IPS-NIHi11 (cell line): ENCODE measurements at places on chromosomes 4 and X.

DNA sequence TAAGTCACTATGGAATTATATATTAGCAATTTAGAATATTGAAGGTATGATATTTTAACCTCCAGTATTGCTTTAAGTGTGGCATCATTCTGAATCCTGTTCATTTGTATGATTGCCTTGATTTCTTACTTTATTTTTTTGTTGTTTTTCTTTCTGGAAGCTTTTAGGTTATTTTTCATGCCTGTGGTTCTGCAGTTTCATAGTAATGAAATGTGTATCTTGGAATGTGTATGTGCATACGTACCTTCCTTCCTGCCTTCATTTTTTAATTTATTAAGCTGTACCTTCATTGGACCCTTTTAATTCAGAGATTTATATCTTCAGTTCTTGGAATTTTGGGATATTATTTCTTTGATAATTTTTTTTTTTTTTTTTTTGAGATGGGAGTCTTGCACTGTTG lies 22.1 kb downstream of the CPEB2 start:
- DNase-seq: no peak

- peak; percentile 17 for DNase-seq
Observed at GRCh38 chrX:72142094-72142793, 10.5 kb upstream of the RTL5 start.

DNA sequence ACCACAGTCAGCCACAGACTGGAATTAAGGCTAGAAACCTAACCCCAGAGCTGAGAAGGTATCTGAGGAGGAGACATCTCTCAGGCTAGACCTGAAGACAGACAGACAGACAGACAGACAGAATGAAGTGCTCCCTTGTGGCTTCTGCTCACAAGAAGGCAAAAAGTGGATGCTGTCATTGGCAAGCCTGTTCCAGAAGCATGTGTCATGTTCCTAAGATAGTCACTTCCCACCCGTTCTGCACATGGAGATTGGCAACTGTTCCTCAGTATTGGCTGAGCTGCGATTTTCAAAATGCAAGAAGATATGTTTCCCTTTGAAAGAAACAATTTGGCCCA lies 166.4 kb downstream of the NSUN7 start:
- no peak for DNase-seq

- no peak for DNase-seq
Observed at GRCh38 chr4:184536881-184537248, 62.5 kb upstream of the IRF2 start.

DNA sequence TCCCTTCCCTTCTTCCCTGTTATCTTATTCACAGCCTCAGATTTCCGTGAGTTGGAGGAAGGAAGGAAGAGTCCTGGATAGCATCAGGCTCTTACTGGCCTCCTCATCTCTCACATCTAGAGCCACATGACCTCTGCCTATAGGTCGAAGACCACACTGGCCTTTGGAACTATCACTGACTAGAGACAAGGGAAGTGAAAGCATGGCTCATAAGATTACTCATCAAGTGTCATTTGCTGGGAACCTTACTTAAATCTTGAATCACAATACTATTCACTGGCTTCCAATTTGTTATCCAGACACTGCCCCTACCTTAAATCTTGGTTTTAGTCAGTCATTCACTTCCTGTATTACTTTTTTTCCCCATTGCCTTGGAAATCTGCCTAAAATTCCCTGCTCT lies 61.6 kb upstream of the MTMR8 start:
- no peak for DNase-seq

DNA sequence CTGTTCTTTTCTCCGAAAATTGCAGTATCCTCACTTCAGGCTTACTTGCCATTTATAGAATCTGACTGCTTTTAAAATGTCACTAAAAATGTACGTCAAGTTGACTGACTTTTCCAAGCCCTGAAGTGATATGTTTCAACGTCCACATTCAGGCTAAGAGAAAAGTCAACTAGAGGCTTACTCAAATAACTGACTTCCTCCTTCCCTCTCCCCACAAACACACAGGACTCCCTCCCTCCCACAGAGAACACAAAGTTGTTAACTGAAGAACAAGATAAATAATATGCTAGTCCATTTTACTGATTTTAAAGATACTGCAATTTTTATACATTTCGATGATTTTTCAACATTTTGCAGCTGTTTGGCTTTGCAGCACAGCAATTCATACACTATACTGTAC lies 13.8 kb upstream of the CDKL2 start:
- no peak for DNase-seq

DNA sequence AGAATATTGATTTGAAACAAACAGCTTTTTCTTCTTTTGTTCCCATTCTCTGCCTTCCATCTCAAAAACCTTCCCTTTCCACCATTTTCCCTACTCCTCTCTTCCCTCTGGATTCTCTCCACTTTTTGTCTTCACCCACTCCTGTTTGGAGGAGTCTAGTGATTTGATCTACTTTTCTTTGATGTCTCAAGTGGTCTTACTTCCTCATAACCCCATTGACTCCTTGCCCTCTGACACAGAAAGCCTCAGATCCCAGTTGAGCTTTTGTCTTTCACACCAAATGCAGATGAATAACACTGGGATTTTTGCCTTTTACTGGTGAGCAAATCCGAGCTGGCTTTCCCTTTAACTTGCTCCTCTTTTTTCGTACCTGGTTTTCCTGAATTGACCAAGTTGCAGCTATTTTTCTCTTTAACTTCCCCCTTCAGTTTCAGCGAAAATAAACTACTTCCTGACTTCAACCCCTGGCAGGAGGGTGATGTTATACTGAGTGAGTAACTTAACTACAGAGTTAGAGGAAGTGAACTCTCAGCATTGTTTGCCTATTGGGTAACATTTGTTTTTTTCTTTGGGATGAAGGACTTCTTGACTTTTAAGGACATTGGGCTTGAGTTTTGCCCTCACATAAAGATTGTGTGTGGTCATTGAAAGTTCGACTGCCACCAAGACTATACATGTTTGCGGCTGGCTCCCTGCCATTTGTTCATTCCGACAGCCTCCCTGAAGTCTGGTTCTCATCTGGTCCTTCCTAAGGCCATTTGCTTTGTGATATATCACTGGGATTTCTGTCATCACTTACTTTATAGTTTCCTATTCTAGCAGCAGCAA lies 392.8 kb upstream of the NR3C2 start:
- no peak for DNase-seq

GRCh38 chr4:154030746-154031145 lies 241.9 kb upstream of the SFRP2 start:
- no peak for DNase-seq

DNA sequence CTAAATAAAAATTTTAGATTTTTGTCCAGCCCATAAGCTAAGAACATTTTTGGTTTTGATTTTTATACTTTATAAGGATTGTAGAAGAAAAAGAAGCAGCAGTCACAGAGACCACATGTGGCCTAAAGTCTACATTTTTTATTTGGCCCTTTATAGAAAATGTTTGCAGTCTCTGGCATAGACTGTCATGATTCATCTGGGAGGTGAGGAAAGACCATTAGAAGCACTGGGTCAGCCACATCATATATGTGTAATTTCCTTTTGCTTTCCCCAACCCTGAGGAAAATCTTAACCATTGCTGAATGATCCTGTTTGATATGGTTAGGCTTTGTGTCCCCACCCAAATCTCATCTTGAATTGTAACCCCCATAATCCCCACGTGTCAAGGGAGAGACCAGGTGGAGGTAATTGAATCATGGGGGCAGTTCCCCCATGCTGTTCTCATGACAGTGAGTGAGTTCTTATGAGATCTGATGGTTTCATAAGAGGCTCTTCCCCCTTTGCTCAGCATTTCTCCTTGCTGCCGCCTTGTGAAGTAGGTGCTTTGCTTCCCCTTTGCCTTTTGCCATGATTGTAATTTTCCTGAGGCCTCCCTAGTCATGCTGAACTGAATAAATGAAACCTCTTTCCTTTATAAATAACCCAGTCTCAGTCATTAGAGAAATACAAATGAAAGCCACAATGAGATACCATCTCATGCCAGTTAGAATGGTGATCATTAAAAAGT lies 12.1 kb upstream of the COPS4 start:
- no peak for DNase-seq

DNA sequence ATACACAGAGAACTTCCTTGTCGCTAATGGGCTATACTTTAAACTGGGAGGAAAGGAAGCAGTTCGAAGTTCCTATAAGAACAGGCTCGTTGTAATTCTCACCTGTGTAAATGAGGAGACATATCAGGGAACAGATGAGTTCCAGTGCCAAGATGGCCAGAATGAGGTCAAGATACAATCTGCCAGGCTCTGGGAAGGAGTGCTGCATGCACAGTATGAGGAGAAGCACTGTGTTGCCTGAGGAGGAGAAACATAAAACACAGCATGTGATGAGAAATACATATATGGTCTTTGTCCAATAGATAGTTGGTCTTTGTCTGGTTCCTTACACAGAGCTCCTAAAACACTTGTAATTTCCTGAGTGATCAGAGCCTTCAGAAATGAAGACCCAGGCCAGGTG lies 24.3 kb downstream of the TMEM192 start:
- no peak for DNase-seq

DNA sequence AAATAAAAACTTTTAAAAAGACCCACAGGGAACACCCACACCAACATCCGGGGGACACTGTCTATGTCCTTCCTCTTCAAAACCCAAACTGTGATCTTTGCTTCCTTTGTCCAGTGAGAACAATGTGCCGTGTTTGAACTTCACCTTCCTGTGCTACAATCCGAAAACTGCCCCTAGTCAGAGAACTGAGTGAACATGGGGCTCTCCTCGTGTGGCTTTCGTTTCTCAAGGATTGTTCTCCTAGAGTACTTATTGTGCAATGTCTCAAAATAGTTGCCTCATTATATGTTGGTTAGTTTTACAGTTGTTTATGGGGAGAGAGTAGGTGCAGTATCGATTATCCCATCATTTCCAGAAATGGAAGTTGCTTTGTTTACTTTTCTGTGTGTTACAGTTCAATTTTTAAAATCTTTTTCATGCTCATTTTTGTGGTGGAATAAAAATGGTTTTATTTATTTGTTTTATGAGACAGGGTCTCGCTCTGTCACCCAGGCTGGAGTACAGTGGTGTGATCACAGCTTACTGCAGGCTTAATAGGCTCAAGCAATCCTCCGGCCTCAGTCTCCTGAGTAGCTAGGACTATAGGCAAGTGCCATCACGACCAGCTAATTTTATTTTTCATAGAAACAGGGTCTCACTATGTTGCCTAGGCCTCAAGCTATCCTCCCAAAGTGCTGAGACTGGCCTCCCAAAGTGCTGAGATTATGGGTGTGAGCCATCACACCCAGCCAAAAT lies 29.9 kb downstream of the RBMX start:
- DNase-seq: no peak

DNA sequence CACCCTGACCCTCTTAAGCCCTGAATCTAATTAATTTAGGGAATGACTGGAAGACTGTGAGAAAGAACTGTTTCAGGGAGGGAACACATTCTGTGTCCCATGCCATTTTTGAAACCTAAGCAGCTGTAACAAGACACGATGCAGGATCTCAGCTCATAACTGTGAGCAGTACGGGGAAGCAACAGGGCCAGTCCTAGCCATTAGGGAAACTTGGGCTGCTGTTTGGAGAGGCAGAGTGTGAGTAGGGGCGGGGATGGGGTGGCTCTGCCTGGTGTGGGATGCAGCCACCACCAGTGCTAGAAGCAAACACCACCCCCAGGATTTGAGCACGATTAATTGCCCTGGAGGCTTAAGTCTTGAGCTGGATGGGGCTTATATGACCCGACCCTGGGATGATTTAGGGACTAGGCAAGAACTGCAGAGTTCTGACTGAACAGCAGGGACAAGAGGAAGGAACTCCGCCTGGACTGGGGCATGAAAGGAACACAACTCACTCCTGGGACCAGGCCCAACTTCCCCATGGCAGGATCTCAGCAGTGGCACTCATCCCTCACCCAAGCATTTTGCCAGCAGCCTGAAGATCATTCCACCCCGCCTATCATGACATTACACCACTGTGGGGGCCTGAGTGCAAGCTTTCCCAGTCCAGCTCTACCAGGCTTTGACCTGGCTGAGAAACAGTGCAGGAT lies 43.1 kb downstream of the ATRX start:
- no peak for DNase-seq

DNA sequence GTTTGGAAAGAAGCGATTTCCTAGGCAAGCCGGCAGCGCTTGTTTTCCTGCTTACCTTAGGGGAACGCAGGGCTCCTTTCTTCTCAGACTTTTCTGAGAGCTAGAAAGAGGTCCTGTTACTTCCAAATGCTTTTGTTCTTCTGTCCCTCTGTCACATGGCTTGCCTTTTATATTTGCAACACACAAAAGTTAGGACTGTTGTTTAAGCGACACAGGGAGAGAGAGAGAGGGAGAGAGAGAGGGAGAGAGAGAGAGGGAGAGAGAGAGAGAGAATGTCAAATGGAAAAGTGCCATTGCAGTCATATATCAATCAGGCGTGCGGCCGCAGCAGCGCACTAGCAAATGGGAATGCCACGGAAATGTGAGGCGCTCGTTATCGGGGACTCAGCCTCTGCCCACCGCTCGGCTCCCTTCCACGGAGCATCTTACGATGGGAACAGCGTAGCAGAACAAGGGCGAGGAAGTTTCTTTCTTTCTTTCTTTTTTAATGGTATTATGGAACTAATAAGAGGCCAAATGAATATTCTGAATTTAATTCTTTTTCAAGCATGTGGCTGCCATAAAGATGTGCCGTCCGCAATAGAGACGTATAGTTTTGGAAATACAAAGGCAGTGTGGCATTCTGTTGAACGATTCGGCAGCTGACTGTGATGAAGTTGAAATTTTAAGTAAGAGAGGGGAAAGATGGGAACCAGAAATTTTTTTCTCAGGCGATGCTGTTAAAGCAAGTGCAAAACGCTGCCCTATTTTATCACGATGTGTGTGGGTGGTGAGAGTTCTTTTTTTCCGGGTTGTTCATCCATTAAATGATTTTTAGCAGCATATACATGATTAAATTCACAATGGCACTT lies at the start of gene NDP:
TSS of gene NDP (minus strand) at position 142 of the 851 bp plus-strand sequence. CDS start 14,745 bp downstream, outside the sequence.
- no peak for DNase-seq

GRCh38 chrX:15786915-15787314 lies 3.4 kb upstream of the ZRSR2 start:
- no peak for DNase-seq

- peak; percentile 35 for DNase-seq
Observed at GRCh38 chr4:118280501-118281218, 72.1 kb downstream of the PRSS12 start.

DNA sequence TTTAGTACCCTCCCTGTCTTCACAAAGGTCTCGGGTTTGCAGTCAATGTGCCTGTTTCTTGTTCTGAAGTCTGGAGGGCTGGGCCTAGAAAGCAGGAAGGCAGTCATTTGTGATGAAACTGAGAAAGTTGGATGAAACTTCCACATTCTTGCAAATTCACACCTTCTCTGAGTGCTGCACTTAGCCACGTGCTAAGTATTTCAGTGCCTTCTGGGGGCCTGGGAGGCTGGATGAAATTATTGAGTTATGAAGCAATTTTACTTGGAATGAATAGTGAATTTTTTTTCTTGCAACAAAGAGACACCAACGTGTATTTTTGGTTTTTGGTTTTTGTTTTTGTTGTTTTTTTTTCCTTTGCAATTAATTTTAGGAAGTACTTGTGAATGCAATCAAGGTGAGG lies 71.2 kb downstream of the MSX1 start:
- DNase-seq: no peak

- DNase-seq: peak; percentile 2
Observed at GRCh38 chrX:32673193-32673592, 538.2 kb downstream of the DMD start.

- DNase-seq: no peak
Observed at GRCh38 chr4:41658163-41658562, 90.4 kb downstream of the PHOX2B start.

GRCh38 chr4:173371292-173372192 lies 788 bp downstream of the SAP30 start:
- DNase-seq: peak; percentile 78

- DNase-seq: no peak
Observed at GRCh38 chrX:124455966-124456365, 109.6 kb downstream of the SH2D1A start.
